ENCODE measurements at places on chromosomes 3 and 15.

DNA sequence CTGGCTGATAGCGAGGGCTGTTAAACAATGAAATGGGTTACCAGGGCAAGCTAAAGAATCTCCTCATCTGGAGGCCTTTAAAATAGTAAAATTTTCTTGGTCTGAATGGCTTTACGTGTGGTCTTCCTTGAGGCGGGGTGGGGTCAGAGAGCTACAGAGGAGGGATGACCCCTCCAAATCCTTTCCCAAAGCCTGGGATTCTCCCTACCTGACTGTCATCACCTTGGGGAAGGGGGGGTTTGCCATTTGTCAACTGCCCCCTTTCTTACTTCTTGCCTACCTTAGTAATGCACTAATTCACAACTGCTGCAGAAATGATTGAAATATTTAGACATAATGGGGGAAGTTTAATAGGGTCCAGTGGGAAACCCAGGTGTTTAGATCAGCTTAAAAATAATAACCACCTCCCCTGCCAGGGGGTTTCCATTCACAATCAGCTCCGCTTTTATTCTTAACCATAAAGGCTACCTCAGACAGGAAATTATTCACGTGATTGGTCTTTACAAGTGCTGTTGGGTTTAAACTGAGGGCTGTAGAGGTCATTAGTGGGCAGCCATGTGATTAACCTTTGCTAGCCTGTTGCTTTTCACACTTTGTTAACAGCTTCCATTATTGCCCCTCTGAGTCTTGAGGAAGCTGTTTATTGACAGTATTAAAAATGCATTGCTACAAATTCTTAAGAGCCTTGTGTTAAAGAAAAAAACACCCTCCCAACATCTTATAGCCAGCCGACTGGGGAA is 276.5 kb upstream of the ATP11B start:
- DNase-seq, result no peak

DNA sequence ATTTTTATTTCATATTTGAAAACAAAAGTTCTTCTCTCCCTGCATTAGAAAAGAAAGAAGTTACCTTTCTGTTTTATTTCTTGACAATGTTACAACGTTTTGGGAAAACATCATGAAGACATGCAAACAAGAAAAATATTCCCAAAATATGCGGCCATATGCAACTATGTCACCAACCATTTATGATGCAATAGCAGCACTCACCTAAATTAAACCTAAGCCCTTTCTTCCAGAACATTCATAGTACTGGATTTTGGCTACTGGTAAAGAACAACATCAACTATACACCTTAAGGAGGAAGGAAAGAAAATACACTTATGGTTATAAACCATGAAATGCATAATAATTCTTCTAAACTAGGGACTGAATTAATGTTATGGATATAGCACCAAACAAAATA is 164.5 kb downstream of the PEAK1 start:
- DNase-seq, result no peak

DNA sequence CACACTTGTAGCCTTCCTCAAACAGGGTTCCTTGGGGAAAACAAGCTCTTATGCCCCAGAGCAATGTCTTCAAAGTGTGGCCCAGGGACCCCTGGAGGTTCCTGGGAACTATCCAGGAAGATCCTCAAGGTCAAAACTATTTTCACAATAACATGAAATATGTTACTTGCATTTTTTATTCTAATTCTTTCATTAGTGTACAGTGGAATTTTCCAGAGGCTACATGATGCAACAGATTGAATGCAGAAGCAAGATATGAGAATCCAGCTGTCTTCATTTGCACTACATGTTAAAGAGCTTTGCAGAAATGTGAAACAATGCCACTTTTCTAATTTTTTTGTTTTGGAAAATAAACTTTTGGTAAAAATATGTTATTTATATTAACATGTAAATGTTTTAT is 190.9 kb downstream of the SLC9A9 start:
- peak; percentile 48 for DNase-seq

- DNase-seq, result no peak
Measured at GRCh38 chr3:185831195-185831594, 6.4 kb upstream of the IGF2BP2 start.

DNA sequence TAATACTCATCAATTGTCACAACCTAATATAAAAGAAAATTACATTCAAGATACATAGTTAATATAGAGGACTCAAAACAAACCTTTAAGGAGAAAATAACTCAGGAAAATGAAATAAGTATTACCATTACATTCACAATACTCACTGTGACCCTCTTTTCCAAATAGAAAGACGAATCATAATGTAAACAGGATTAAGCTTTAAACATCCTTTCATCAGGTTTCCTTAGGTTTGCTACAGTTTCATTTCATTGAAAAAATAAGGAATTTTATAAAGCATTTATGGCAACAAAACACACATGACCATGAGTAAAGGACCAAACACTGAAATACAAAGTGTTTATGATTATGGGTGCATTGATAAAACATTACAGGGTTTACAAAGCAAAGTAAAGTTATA is 162.7 kb downstream of the ALCAM start:
- DNase-seq, result no peak

DNA sequence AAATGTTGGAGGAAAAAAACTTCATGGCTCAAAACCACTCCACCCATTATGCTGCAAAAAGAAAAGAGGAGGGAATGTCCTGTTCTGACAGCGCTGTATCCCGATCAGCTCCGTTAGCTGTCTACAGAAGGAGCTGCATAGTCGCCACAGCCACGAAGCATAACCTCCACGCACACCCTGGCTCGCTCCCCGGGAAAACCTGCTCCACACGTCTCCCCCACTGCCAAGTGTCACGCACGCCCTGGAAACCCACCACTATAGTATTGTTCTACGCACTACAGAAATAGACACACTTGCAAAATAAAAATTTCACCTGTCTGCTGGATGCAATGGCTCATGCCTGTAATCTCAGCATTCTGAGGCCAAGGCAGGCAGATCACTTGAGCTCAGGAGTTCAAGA is 55.8 kb downstream of the TBC1D2B start:
- DNase-seq, result no peak

GRCh38 chr3:159882790-159883779 is 105.5 kb upstream of the IL12A start:
- DNase-seq, result no peak

DNA sequence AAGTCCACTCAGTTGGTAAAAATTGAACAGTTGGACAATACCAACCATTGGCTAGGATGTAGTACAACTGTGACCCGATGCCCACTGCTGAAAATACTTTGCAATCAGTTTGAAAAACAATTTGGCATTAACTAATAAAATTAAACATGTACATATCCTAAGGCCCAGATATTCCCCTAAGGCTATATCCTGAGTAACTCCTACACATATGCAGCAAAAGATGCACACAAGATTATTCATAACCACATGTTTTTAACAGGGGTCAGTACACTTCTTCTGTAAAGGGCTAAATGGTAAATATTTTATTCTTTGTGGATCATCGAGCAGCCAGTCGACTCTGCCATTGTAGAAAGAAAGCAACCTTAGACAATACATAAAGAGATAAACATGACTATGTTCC is 116.3 kb downstream of the MEX3B start:
- no peak for DNase-seq

DNA sequence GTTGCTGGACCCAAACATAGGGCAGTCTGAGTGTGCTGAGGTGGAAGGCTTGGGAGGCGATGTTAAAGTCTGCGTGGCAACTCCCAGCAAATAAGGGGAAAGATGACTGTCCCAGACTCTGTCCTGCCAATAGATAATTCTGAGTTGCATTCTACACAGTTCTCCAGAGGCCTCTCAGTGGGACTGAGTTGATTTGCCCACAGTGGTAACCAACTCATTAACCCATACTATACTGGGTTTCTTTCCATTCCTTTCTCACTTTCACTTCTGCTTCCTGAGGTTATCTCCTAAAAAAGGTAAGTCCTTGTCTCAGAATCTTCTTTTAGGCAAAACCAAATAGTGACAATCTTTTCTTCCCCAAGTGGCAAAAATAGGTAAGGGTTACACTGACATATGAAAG is 549.9 kb upstream of the DPPA4 start:
- no peak for DNase-seq

DNA sequence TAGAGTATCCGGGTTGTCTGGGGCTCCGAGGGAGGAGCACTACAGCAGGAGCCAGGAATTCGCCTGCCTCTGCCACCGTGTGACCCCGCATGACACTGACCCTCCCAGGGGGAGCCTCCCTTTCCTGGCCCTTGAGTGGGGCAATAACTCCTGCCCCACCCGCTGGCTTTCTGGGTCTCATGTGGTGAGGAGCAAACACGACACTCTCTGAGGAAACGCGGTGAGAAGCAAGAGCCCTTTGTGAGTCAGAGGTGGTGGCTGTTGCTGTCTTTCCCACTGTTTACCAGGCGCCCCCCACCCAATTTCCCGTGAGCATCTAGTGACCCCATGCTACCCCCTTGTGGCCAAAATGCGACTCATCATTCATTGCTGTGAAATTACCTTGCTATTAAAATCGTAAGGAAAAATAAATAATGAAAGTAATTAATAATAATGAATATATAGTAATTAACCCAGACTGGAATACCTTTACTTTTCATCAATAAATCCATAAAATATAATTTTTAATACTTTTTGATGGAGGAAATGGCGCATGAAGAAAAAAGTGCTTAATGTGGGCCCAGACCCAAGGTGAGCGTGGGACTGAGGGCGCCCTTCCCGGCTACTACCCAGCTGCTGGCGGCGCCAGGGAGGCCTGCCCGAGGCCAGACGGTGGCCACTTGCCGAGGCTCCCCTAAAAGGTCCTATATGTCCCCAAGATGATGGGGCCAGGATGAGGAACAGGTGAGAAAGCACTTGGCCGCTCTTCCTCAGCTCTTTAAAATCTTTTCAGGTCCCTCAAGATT is 29.3 kb downstream of the CCNL1 start:
- DNase-seq, result peak; percentile 46

All from fibroblast of the aortic adventitia (primary cell).